Muscle of leg (tissue), 16 donors: ENCODE measurements at places on chromosomes 6 and 20.

DNA sequence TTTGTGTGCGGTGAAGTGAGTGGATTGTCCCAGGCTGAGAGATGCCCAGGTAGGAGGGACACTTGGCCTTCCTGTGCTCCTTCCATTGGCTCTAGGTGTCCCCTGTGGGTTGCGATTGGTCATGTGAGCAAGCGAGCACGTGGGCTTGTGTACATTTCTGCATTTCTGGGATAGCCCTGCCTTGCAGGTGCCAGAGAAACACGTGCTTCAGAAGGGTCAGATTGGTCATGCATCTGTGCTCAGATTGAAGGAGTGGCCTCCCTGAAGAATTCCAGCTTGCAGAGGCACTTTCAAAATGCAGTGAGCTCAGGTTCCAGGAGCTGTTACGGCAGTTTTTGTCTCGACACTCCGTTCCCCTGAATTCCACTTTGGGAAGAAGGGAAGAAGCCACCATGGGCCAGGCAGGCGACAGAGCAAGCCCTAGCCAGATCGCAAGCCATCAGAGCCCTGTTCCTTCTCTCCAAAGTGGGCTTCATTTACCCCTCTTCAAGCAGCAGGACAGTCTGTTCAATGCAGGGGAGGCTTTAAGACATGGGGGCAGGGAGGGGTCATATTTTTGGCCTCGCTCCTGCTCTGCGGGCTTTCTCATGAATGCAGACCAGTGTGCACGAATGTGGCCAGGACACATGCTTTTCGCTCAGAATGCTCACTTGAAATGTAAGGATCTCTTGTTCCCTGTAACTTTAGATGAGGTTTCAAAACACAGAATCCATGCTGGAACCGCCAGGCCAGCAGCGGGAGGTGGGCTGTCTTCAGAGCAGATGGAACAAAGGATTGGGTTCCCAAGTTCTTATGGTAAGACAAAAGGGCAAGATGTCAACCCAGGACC, 78.6 kb upstream of the AKAP12 start:
- DNase-seq = peak; percentile 93

- DNase-seq = no peak
These were observed at the start of gene MAS1 for GRCh38 chr6:159890792-159891191. MAS1 (plus strand) TSS chr6:159890988; CDS start chr6:159906956, 15,968 bp downstream.

DNA sequence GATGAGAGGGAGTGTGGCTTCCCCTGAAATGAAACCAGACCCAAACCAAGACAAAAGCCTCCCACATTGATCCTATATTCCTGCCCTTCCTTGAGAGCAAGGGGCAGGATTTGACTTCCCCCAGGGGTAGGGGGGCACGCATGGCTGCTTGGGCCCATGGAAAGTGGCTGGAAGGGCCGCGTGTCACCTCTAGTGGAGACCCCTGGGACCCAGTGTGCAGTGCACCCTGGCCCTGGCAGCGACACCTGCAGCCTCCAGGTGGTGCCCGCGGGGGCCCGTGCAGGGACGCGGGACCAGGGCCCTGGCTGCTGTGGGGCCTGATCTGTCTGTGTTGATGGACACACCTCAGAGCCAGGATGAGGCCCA, 18.0 kb upstream of the SLCO4A1 start:
- DNase-seq = no peak

GRCh38 chr6:155245831-155246230, 18.0 kb upstream of the CLDN20 start:
- DNase-seq = no peak

GRCh38 chr6:137427656-137428290, 66.4 kb downstream of the OLIG3 start:
- no peak for DNase-seq

- DNase-seq = no peak
These were observed 36.3 kb downstream of the CD164 start for GRCh38 chr6:109345986-109346385.

GRCh38 chr6:108945681-108946159, 97.5 kb downstream of the ARMC2 start:
- peak; percentile 91 for DNase-seq

- DNase-seq = peak; percentile 50
These were observed 631 bp downstream of the MDGA1 start for GRCh38 chr6:37696841-37697662.

GRCh38 chr20:8790442-8791074, 278.3 kb upstream of the PLCB4 start:
- DNase-seq = peak; percentile 54

DNA sequence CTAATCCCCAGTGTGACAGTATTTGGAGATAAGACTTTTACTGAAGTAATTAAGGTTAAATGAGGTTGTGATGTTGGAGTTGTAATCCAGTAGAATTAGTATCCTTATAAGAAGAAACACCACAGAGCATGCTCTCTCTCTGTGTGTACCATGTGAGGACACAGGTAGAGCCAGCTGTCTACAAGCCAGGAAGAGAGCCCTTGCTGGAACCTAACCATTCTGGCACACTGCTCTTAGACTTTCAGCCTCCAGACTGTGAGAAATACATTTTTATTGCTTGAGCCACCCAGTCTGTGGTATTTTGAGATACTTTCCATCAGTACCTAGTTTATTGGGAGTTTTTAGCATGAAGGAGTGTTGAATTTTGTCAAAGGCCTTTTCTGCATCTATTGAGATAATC, 110.2 kb downstream of the PHF3 start:
- no peak for DNase-seq

DNA sequence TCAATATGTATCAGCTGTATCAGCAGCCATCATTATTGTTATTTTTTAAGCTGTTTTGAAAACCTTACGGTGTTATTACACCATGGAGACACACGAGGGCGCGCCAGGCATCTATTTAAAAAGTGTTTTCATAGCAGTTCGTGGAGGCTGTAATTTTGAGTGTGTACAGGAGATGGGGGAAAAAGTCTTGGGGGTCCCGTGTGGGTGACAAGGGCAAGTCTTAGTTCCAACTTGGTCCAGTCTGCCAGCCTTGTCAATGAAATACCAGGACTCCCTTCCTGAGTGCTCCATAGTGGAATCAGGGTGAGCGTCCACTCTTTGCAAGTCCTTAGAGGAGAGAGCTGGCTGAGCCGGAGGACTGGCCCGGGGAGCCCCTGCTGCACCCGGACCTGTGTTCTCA, 43.3 kb downstream of the SLC2A10 start:
- DNase-seq = peak; percentile 73

- no peak for DNase-seq
These were observed 6.0 kb downstream of the HRH3 start for GRCh38 chr20:62214067-62214466.

GRCh38 chr6:15623276-15624116, 39.3 kb downstream of the DTNBP1 start:
- peak; percentile 53 for DNase-seq

GRCh38 chr20:47280228-47280627, 76.3 kb downstream of the ZMYND8 start:
- DNase-seq = no peak

DNA sequence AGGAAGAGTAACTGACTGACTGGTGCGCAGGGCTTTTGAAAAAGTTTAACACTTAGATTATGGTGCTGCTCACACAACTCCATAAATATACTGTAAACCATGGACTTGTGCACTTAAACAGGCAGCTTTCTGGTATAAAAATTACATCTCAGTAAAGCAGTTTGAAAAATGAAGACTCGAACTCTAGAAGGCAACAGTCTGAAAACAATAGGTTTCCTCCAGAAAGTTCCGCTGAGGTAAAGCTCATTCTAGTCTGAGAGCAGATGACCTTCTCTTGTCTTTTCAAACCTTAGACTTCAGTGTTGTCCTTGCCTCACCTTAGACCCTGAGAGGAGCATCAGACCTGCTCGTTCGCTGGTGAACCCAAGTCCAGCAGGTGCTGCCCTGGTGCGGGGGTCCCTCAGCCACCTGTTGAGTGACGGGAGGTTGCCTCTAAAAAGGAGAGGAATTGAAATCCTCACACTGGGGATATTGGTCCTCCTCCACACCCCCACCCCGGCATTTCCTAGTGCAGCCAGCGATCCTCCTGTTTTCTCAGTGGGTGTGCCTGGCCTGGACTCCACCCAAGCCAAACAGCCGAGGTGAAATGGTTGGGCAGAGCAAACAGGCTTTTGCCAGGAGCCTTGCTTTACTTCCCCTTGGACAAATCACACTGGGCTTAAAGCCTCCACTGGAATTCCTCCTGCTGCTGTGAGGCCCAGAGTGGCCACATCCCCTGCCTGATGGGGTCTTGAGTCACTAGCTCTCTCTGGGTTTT, 14.7 kb upstream of the PYGB start:
- no peak for DNase-seq

GRCh38 chr6:5249451-5250122, 11.2 kb downstream of the LYRM4 start:
- DNase-seq = no peak

DNA sequence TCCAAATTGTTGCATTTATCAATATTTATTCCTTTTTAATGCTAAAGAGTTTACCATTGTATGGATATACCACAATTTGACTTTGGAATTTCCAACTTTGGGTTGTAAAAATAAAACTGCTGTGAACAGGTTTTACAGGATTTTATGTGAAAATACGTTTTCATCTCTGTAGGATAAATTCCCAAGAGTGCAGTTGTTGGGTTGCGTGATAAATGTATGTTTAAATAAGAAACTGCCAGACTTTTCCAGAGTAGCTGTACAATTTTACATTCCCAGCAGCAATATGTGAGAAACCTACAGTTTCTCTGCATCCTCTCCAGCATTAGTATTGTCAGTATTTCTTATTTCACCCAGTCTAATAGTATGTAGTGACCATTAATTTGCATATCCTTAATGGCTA, 12.6 kb downstream of the TAB2 start:
- DNase-seq = no peak

- no peak for DNase-seq
These were observed 4.1 kb downstream of the BPI start for GRCh38 chr20:38308047-38308438.

DNA sequence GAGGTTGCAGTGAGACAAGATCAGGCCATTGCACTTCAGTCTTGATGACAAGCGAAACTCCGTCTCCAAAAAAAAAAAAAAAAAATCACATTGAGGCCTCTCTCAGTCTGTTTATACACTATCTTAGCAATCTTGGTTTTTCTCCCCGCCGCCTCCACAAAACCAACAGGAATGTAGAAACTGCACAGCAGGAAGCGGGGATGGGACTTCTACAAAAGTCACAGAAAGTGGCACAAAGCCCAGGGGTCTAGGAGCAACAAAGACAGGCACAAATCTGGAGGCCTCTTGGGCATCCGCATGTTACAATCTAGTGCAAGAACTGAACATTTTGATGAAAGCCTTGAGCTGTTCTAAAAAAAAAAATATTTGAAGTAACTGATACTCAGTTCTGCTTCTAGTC, 48.6 kb downstream of the KDM1B start:
- no peak for DNase-seq

GRCh38 chr6:91476000-91476399, 889.1 kb upstream of the MAP3K7 start:
- peak; percentile 57 for DNase-seq

DNA sequence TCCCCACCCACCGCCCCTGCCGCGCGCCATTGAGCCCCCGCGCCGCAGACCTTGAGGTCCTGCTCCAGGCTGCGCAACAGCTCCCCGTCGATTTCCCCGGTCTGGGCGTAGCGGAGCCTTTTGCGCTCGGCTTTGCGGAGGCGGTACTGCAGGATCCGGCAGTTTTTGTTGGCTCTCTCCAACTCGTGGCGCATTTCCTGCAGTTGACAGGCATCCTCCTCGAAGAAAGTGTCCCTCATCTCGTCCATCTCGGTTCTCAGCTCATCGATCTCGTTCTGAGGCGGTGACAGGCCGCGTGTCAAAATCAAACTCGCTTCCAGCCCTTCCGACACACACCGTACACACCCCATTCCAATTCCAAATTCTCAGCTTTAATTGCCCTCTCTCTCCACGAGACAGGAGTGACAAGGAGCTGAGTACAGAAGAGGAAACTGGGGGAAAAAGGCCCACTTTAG, 4.3 kb downstream of the MTCL3 start:
- peak; percentile 53 for DNase-seq

GRCh38 chr6:105739764-105740163, 336.9 kb upstream of the PREP start:
- no peak for DNase-seq

GRCh38 chr20:23520185-23520584, 29.3 kb downstream of the CST8 start:
- DNase-seq = no peak

GRCh38 chr6:122722746-122723145, 56.8 kb upstream of the FABP7 start:
- DNase-seq = no peak

DNA sequence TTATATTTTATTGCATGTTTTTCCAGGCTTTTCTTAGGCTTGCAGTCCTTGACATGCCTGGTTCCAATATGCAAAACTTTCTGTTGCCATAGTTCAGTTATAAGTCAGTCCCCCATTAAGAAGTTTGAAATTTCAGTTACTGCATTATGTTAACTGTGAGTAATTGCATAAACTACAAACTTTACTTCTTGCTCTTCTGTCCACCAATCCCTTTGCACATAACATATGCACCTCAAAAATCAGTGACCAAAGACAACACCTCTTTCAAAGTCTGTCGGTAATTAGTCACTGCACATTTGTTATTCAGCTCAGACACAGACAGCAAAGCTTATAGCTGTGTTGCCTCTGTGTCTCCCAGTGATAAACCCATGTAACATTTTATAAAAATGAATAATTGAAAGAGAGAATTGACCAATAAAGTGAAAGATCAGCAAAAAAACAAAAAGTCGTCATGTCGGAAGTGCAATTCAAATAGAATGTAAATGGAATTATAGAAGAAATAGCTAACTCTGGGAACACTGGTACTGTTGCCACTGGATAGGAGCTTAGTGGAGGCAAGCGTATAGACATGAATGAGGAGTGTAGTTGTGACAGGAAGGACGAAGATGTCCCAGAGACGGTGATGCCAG, 50.3 kb upstream of the BTBD3 start:
- no peak for DNase-seq

GRCh38 chr6:51626391-51626790, 461.0 kb downstream of the PKHD1 start:
- DNase-seq = peak; percentile 7

GRCh38 chr6:127784468-127784867, 116.4 kb downstream of the THEMIS start:
- no peak for DNase-seq

- peak; percentile 42 for DNase-seq
These were observed 158.1 kb upstream of the ZNF184 start for GRCh38 chr6:27630727-27631608.

DNA sequence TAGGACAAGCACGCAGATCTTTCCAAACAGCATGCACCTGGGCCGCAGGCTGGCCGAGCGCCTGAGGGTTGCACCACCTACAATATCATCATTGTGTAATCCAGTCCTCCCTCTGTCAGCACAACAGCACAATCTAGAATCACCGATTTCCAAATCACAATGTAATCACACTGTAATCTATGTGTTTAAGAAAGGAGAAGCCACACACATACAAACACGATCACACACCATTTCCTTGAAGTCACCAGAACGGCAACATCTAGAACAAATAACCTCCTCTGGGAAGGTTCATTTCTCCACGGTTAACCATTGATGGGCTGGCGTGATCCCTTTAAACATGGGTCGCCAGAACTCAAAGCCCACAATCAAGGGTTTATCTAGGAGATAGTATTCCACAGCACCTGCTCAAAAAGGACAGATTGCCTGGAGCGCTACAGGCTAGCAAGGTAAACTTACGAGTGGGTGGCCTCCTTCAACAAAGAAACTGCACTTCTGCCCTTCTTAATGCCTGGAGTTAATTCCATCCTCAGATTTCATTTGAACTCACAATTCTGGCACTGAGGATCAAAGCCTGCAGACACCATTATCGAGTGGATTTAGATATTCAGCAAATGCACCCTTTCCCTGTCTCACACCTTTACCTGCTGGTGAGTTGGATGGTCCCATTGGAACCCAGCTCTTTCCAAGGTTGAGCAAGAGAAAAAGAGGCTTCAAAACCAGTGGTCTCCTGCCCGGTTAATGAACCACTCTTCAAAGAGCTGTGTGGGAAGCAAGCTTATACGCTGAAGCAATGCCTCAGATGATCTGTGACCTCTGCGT, 83.8 kb upstream of the FOXQ1 start:
- DNase-seq = no peak
